Bladder microvascular endothelial cell (primary cell): ENCODE measurements at places on chromosomes 11 and 22. TPM values are rescaled to one million over a fixed set of nuclear protein-coding genes. Genes with fewer than 3 reads are reported as not detected.

Gene PLXNB2
- total RNA-seq: 63.8 and 185 TPM in 2 replicates

Gene PAFAH1B2
- total RNA-seq: 144 and 156 TPM in 2 replicates

Gene POGLUT3
- 12.3 and 29.9 TPM in 2 replicates for total RNA-seq

Gene APOBEC3G
- 4.4 and 6.0 TPM in 2 replicates for total RNA-seq

Gene TCN1
- total RNA-seq: not detected in 2 replicates

Gene HIPK3
- 58.6 and 78.7 TPM in 2 replicates for total RNA-seq

Gene APOA4
- not detected in 2 replicates for total RNA-seq

Gene ANO5
- total RNA-seq: under 0.01 and 0.44 TPM in 2 replicates

Gene TMEM191B
- total RNA-seq: 2.4 TPM in 1 of 2 replicates, not detected in the other

Gene FDXACB1
- 1.3 and 1.6 TPM in 2 replicates for total RNA-seq

Gene CCDC83
- not detected in 2 replicates for total RNA-seq

Gene RNH1
- total RNA-seq: 206 and 271 TPM in 2 replicates

Gene GAB4
- not detected in 2 replicates for total RNA-seq

Gene CCDC188
- 9.2 and 13.9 TPM in 2 replicates for total RNA-seq

Gene ART1
- not detected in 2 replicates for total RNA-seq
